ENCODE measurements at places on chromosomes 7 and 10. TPM values are rescaled to one million over a fixed set of nuclear protein-coding genes. Genes with fewer than 3 reads are reported as not detected.

- DNase-seq, result no peak
Observed at GRCh38 chr7:17408245-17408903, 109.9 kb downstream of the AHR start.

- no peak for DNase-seq
Observed at GRCh38 chr7:151839451-151839921, 37.4 kb downstream of the PRKAG2 start.

GRCh38 chr7:87702326-87702725 lies 74.1 kb downstream of the RUNDC3B start:
- no peak for DNase-seq

GRCh38 chr10:16832351-16833080 lies 15.3 kb upstream of the RSU1 start:
- no peak for DNase-seq

CYP2C18 gene
- total RNA-seq, result not detected

GPR158 gene
- total RNA-seq, result 0.35 TPM

- DNase-seq, result no peak
Observed at GRCh38 chr7:130998993-130999602, 265.1 kb upstream of the KLF14 start.

DNA sequence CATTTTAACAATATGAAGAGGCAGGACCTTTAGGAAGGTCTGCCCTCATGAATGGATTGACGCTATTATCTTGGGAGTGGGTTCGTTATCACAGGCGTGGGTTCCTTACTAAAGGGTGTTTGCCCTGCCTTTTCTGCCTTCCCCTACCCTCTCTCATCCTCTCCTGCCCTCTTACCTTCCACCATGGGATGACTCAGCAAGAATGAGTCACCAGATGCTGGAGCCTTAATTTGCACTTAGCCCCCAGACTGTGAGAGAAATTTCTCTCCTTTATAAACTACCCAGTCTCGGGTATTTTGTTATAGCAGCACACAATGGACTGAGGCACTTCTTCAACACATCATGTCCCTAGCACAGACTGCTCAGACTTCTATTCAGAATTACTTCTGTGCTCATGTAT lies 31.4 kb upstream of the ZNF32 start:
- no peak for DNase-seq

DNA sequence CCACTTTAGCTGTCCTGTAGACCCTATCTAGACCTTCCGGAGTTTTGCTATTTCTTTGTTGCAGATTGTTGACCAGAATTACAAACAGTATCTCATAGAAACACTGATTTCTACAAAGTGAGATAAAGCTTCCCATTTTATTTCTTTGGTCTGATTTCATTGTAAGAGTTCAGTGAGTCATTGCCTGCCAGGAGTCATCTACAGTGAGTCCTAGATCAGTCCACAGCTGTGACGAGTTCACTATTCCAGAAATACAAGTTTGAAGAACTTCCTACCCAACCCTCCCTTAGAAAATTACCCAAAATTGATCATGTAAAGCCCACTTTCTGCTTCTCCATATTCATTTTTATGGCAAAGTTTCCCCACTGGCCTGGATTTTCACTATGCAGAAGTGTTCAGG lies 905.5 kb downstream of the CNTNAP2 start:
- no peak for DNase-seq

GRCh38 chr7:110050785-110051184 lies 1040.1 kb upstream of the LRRN3 start:
- no peak for DNase-seq

DNA sequence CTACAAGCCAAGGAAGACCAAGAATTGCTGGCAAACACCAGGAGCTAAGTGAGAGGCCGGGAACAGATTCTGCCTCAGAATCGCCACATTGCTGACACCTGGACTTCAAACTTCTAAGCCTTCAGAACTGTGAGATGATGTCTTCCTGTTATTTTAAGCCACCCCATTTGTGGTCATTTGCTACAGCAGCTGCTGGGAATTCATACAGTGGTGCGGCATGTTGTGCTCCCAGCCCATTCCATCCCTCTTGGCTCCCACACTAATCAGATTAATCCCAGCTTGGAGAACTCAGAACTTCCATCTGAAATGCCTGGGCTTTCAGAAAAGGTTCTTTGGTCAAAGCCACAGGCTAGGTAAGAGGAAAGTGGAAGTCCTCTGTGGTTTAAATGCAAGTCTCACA lies 24.9 kb downstream of the TCAF1 start:
- no peak for DNase-seq

- no peak for DNase-seq
Observed at GRCh38 chr10:127887541-127888415, 5.0 kb downstream of the CLRN3 start.

DNA sequence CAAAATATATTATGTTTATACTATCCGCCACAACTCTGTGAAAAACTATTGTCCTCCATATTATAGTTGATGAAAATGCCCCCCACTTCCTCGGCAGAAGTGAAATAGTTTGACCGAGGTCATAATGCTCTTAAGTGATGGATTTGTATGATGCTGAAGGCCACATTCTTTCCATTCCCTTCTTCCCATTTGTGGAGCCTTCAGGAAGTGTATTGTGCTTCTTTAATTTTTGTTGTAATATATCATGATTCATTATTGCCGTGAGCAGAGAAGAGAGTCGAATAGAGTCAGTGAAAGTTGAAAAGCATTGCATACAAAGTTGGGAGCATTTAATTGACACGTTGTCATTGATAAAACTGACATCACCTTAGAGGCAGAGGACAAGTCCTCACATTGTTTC lies 460.3 kb downstream of the SUGCT start:
- DNase-seq, result no peak

NKX1-2 gene
- total RNA-seq, result 57.8 TPM

GRCh38 chr7:54981913-54982312 lies 36.9 kb upstream of the EGFR start:
- no peak for DNase-seq

DNA sequence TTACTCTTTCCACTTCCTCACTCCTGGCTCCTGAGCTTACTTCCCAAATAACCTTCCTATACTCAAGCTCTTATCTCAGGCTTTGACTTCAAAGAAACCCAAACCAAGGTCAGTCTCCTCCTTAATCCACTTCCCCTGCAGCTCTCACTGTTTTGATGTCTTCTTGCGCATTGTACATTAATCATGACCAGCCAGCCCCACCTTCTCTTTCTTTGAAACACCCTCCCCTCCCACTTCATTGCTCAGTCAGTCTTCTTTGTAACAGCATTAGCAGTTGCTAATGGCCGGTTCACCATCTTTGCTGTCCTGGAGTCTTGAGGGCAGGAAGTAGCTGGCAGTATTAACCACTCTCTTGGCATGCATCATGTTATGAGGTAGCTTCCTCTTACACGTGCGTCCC lies 57.9 kb upstream of the CHCHD3 start:
- DNase-seq, result no peak

DNA sequence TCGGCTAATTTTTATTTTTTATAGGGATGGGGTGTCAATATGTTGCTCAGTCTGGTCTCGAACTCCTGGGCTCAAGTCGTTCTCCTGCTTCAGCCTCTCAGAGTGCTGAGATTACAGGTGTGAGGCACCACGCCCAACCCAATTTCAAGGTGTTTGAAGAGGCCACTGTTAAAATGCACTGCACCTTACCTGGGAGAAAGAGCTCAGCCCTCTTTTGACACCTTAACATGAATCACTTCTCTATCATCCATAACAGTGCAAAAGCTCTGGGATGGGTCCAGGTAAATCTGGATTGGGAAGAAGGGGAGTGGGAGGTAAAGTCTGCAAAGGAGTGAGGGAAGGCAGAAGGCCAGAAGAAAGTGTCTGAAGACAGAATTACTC lies 557 bp upstream of the ZNF282 start:
- no peak for DNase-seq
